Hematopoietic multipotent progenitor cell treated with erythropoietin and hydrocortisone succinate and interleukin-3 and kit ligand, for 15 days (in vitro differentiated cells): ENCODE measurements at places on chromosomes 11 and 22.
A peak's percentile ranks its signal among the peaks of the same experiment; 100 is the strongest.

DNA sequence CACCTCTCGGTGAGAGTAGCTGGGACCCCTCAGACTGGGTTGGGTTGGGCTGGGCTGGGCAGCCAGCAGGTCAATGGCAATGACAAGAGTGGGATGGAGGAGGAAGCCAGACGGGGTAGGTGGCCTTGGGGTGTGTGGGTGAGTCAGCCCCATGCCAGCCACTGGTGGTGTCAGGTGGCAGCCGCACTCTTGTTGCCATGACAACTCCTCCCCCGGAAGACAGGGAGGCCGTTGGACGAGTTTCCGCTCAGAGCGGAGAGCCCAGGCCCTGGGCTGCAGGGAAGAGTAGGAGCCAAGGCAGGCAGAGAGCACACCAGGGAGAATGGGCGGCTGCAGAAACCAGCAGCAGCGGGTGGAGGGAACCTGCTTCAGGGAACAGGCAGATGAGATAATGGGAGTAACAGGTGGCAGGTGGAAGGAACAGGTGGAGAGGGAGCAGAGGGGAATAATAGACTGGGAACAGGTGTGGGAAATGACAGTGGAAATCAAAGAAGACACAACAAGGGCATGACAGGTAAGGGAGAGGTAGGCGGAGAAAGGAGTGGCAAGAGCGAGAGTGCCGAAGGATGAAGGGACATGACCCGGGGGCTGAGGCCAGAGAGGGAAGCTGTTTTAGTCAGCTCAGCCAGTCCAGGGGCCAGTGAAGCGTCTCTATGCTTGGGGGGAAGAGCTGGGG lies 8.7 kb downstream of the SPTBN2 start:
- no peak for DNase-seq

DNA sequence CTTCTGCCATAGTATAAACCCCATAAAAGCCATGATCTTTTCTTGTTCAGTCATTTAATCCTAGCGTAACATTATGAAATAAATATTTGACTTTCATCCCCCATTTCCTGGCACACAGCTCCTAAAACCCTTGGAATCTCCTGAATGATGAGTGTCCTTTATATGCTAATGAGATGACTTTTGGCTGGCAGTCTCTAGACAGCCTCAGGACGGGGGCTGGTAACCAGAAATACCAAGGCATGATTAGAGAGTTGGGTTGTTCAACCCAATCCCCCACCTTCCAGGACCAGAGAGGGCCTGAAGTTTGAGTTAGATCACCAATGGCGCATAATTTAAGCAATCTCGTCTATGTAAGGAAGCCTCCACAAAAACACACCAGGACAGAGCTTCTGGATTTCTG lies 1246.1 kb upstream of the TENM4 start:
- DNase-seq: no peak

DNA sequence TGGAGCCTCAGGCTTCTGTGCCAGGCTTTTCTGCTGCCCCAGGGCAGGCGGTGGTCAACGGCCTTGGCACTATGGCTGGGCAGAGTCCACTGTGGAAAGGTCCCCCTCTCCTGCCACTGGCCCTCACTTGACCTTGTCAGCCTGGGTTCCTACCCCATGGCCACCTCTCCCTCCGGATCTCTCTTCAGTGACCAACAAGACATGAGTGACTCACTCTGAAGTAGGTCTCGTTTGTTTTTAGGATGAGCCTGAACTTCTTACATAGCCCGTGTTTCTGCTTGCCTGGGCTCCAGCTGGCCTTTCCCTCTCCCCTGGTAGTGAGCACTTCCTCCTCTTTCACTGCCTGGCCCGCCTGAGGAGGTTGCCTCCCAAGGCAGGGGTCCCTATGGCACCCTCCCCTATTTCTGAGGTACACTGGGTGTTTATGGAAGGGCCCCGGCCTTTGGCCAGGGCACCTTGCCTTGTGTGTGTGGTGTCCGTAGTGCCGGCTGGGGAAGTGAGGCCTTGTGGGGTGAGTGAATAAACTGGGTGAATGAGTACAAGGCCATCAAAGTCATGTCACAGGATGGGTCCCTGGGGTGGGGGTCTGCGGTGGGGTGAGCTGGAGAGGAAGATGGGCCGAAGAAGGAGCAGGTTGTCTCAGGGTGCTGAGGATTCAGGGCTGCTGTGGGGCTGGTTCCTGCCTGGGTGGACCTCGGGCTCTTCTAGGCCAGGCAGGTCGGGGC lies 5.0 kb downstream of the SHANK3 start:
- no peak for DNase-seq

DNA sequence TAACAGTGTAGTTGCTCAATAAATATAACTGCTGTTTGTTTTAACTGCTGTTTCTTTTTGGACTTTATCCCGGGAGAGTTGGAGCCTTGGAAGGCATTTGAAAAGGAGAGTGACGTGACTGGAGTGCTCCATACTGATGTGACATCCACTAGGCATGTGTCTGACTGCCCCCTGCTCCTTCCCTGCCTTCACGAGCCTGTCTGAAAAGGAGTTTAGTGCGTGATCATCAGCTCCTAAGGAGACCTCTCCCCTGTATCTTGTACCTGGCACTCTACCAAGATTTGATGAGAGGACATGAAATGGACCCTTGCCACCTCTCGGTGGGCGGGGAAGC lies 22.9 kb downstream of the ZBTB16 start:
- DNase-seq: no peak

GRCh38 chr11:8019314-8020243 lies 32.4 kb downstream of the EIF3F start:
- DNase-seq: no peak

DNA sequence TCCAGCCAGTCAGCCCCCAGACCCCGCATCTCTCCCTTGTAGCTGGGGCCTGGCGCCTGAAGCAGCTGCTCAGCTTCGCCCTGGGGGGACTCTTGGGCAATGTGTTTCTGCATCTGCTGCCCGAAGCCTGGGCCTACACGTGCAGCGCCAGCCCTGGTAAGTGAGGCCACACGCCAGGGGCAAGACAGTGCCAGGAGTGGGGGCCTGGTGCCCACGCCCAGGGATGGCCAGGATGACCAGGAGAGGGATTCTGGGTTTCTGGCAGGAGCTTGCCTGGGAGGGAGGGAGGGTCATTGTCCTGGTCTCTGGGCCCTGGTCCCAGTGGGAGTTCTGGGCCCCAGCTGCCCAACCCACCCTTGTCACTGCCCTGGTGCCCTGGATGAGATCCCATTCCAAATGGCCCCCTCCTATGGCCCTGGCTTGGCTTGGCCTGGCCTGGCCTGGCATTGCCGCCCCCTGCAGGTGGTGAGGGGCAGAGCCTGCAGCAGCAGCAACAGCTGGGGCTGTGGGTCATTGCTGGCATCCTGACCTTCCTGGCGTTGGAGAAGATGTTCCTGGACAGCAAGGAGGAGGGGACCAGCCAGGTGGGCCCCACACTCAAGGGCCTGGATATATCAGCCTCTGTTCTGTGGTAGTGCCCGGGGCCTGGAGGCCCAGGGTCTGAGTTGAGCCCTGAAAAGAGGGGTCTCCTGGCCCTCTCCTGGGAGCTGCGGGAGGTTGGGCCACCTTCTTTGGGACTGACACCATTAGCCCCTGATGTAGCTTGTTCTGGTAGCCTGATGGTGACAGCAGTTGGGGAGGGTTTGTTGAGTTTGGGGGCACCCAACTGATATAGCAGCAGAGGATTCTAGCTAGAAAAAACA lies 3.7 kb downstream of the SLC39A13 start:
- peak; percentile 53 for DNase-seq

DNA sequence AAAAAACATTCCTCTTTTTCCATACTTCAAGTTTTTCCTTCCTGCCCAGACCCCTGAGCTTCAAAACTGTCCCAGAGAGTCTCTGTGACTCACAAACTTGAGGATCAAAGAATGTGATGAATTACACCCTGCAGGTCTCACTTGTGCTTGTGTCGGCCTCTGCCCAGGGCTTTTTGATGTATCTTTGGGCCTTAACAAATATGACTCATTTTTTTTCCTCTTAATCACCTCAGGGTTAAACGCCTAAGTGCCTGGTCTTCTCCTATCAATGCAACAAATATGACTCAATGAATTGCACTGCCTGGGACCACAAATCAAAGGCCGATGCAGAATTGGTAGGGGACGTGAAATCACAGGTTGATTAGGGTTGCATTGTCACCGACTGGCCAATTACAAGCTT lies 267.7 kb downstream of the LARGE1 start:
- no peak for DNase-seq

GRCh38 chr22:29267462-29267857 lies 321 bp downstream of the RHBDD3 start:
- DNase-seq: no peak

DNA sequence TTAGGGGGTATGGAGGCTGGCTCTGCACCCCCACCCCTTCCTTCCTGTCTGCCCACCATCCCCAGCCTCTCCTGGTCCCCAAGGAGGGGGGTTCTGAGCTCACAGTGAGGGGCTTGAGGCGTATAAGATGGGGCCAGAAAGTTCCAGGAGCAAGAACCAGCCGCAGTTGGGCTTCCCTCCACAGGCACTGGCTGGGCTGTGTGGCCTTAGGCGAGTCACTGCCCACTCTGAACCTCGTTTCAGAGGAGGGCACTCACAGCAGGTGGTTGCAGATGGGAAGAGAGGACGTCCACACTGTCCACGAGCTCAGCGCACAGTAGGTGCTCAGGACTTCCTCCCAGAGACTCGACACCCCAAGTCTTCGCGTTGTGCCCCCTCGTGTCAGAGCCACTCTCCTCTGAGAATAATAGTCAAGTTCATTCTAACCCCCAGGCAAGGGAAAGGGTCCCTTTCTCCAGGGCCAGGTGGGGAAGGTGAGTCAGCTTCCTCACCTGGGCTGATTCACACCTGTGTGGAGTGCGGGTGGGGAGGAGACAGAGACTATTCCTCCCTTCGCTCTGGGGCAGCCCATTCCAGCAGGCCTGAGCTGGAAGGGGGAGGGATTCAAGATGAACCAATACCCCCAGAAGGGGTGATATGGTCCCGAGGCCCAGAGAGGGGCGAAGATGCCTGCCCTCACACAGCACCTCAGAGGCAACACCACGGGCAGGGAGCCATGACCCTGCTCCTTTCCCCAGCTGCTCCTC lies 29.3 kb downstream of the RPL3 start:
- no peak for DNase-seq

GRCh38 chr11:133082841-133083488 lies 449.3 kb downstream of the OPCML start:
- peak; percentile 81 for DNase-seq

DNA sequence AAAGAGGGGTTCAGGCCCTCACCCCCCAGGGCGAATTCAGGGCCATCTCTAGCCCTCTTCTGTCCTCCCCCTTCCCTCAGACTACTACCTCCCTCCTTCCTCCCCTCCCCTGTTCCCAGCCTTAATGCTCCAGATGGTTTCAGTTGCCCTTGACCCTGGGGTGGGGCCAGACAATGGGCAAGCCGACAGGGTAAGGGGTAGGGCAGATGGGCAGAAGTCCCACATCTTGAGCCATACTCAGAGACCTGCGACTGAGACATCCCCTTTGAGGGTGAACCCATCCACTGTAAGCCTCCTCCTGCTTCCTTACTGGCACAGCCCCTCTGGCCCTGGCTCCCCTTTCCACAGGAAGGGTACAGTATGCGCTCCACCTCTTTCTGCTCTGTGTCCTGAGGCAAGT lies 1.9 kb downstream of the RHBDD3 start:
- no peak for DNase-seq

DNA sequence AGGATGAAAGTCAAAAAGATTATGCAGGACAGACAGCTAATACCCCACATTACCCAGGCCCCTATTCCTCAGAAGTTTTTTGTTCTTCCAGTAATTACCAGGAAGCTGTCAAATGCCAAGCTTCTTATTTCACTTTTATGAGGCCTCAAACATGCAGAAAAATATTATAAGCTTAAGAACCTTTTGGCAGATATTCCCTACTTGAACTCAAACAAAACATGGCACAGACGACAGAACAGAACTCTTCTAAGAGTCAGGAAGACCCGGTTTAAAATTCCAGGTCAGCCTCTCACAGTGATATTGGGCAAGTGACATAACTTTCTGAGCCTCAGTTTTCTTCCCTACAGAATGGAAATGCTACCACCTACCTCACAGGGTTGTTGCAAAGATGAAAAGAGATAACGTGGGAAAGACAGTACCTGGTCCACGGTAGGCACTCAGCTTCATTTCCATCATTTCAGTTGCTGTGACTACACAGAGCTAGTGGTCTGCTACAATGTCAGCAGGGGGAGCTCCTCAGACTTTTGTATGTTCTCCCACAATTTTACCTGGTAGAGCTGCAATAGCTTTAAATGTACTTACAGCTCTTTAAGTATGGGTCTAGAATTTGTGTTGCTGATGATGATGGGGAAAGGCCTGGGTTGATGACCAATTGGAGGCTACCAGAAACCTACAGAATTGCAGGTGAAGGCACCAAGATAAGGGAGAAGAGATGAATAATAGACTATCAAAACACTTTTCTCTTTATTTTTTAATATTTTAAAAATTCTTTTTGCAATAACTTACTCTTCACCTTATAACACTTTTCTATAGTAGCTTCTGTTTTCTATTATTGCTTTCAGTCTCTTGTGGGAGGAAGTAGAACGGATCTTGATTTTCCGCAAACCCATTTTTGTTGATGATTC lies 98.3 kb upstream of the CHRM4 start:
- DNase-seq: peak; percentile 54

DNA sequence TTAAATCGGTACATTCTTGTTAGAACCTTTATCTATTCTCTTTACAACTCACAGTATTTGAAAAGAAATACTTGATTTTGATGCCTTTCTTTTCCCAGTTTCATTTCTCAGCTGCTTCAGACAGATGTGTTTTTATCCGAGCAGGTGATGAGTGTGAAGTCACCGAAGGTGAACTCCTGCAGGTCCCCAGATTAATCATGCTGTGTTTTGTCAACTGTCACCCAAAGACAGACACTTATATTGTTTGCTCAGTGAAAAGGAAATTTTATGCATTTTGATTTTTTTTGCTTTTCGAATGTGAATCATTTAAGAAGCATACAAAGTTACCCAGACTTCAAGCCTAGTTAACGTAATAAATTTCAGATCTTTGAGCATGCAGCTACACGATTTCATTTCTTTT lies 7.8 kb upstream of the TMPRSS13 start:
- DNase-seq: no peak

DNA sequence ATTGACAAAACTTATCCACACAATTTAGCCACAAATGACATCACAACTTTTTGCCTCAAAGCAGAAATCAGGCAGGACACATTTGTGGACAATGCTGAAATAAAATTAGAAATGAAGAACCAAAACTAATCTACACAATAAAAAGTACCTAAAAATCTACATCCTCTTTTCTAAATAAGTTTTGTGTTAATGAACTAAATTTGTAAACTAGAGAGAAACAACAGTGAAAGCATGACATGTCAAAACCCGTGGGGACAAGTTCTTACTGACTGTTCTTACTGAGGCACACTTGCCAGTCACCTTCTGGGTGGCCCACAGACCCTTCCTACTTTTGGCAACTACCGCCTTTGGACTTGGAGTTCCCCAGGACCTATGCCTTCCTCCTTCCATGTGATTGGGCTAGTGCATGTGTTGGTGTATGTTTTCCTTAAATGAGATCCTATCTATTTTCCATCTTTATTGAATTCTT lies 60.7 kb upstream of the MUC15 start:
- DNase-seq: no peak
